MCF 10A (cell line): ENCODE measurements at places on chromosomes 12 and 14.

DNA sequence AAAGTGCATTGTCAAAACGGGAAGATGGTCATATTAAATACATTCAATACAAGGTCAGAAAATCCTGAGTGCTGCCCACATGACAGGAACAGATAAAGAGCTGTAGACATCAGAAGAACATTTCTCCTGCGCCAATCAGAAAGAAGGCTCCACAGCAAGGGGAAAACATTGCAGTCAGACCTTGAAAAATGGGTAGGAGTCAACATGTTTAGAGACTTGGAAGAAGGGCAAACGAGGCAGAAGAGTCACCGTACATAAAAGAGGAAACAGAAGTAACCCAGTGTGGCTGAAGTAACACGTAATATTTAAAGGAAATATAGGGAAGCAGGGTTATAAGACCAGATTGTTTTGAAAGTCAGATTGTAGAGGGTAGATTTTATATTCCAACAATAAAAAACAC lies 11.9 kb downstream of the SPPL3 start:
- no peak overlapping the region for H3K4me3 ChIP-seq
- DNase-seq = no peak
- H3K27me3 ChIP-seq = no peaks in the 10 kb centered on the region
- peaks cover 4% of the 10 kb centered on the region for H3K36me3 ChIP-seq
- peaks cover 6% of the 10 kb centered on the region for H3K4me1 ChIP-seq

DNA sequence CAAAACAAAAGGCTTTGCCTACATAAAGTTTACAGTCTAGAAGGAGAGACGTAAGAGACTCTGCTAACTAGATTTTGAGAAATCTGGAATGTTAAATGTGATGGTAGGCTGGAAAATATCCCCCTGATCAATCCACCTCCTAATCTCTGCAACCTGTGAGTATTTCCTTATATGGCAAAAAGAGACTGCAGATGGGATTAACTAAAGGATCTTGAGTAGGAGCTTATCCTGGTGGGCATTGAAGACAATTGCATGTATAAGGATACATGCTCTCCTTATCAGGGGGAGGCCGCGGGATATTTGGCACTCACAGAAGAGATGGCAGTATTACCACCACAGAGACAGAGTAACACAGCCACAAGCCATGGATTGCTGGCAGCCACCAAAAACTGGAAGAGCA lies 95.2 kb downstream of the EGLN3 start:
- no peak overlapping the region for H3K4me3 ChIP-seq
- H3K27me3 ChIP-seq = no peaks in the 10 kb centered on the region
- no peaks in the 10 kb centered on the region for H3K36me3 ChIP-seq
- H3K4me1 ChIP-seq = no peaks in the 10 kb centered on the region
- no peak for DNase-seq

GRCh38 chr14:64005822-64006221 lies 153.0 kb downstream of the SYNE2 start:
- H3K4me3 ChIP-seq = no peak overlapping the region
- H3K27ac ChIP-seq = no peak overlapping the region
- DNase-seq = no peak
- no peaks in the 10 kb centered on the region for H3K4me1 ChIP-seq

- H3K27ac ChIP-seq = no peak overlapping the region
- DNase-seq = no peak
- no peaks in the 10 kb centered on the region for H3K27me3 ChIP-seq
Observed at GRCh38 chr14:100698666-100699448, 27.8 kb upstream of the DLK1 start.
